Urinary bladder (tissue), 4 donors: ENCODE measurements at places on chromosomes 7 and 10. TPM values are rescaled to one million over a fixed set of nuclear protein-coding genes. Genes with fewer than 3 reads are reported as not detected.

DNA sequence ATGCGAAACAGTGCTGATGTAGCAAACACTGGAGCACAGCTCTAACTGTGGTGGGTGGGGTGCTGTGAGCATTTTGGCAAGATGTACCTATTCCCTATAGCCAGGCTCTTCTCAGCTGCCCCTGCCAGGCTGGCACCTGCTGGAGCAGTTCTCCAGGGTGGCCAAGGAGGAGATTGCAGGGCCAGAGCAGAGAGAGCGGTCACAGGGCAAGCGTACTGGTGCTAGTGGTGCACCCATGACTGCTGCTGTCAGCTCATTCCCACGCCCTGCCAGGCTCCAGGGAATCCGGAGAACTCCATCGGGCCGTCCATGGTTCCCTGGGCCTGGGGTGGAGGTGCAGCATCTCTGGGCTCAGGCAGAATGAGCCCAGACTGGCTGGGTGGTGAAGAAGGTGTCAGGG is 2.1 kb downstream of the COL13A1 start:
- no peak for DNase-seq

- DNase-seq, result no peak
Measured at GRCh38 chr7:85641331-85641730, 454.5 kb upstream of the SEMA3D start.

- no peak for DNase-seq
Measured at GRCh38 chr7:54906963-54907362, 111.9 kb upstream of the EGFR start.

DNA sequence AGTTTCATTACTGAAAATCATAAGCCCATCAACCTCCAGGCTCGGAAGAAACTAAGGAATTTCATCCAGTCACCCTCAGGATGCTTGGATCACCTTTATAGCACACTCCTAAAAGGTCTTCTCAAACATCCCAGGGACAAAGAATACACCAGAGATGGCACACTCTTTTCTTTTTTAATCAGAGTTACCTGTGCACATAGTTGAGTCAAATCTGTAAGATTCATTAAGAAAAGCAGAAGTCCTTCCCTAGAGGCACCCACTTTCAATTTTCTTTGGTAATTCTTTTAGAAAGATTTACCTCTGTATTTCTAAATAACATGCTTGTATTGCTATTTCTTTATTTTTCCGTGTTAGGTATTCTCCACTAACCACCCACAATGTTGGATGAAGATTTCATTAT is 50.6 kb upstream of the IL6 start:
- DNase-seq, result no peak

DNA sequence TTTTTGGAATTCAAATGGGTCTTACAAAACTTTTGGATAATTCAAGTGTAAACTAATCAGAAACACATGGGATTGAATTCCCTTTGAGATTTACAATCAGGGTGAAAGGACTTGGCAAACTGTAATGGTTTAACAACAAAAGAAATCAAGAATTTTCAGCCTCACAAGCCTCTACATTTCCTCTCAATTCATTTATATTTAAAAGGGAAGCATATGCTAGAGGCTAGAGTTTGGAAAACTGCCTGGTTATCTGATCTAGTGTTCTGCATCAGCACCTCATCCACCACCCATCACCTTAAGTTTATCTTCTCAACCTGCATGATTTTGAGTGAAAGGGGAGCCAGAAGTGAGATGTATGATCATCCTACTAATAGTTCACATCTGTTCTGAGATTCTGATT is 120.7 kb downstream of the TES start:
- DNase-seq, result no peak

GRCh38 chr7:131057794-131058070 is 269.9 kb upstream of the MKLN1 start:
- DNase-seq, result no peak

- no peak for DNase-seq
Measured at GRCh38 chr10:91635401-91636400, 2.8 kb upstream of the PPP1R3C start.

- DNase-seq, result no peak
Measured at GRCh38 chr7:90892213-90892612, 296.1 kb downstream of the CDK14 start.

GRCh38 chr7:149500201-149500600 is 2.6 kb upstream of the ZNF746 start:
- DNase-seq, result no peak

GRCh38 chr10:23742807-23743206 is 303.9 kb downstream of the OTUD1 start:
- no peak for DNase-seq

DNA sequence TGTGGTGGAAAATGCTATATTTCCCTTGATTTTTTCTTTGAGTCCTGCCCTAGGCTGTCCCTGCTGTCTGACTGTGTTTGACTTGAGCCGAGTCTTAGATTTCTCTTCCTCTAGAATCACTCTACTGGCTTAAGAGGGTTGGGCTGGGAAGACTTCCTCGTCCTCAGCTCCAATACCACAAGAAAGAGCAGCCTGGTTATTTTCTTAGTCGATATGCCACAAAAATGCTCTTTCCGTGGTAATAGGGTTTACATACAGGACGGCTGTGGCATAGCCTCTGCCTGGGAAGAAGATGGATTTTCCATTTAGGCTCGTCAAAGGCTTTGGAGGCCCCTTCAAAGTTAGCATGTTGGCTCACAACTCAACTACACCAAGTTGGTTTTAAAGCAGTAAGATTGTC is 212.0 kb upstream of the IGFBP3 start:
- DNase-seq, result no peak

- no peak for DNase-seq
Measured at GRCh38 chr7:5497295-5498103, 73.9 kb upstream of the TNRC18 start.

DNA sequence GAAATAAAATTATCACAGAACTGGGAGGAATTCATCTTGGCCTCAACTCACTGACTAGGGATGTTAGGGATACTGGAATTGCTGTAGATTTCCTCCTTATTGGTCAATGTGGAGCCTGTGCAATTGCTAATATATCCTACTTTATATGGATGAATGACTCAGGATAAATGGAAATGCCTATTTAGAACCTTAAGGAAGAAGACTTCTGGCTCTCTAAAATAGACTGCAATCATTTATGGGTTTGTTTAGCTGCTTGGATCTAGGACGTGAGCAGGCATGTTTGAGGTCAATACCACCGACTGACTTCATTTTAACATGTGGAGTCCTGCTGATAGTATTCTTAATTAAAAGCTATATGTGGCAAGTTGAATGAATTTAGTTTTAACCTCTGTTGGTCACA is 1040.1 kb upstream of the LRRN3 start:
- no peak for DNase-seq

DNA sequence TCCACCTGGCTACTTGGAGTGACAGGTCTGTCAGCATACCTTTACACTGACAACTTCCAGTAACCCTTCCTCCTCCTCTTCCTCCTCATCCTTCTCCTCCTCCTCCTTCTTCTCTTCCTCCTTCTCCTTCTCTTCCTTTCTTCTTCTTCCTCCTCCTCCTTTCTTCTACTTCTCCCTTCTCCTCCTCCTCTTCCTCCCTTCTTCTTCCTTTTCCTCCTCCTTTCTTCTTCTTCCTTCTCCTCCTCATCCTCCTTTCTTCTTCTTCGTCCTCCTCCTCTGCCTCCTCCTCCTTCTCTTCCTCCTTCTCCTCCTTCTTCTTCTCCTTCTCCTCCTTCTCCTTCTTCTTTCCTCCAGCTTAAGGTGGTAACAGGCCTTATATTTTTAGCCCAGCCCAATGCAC is 109.3 kb upstream of the PLXDC2 start:
- no peak for DNase-seq

- DNase-seq, result no peak
Measured at GRCh38 chr10:133475425-133475734, 21.6 kb downstream of the SCART1 start.

DNA sequence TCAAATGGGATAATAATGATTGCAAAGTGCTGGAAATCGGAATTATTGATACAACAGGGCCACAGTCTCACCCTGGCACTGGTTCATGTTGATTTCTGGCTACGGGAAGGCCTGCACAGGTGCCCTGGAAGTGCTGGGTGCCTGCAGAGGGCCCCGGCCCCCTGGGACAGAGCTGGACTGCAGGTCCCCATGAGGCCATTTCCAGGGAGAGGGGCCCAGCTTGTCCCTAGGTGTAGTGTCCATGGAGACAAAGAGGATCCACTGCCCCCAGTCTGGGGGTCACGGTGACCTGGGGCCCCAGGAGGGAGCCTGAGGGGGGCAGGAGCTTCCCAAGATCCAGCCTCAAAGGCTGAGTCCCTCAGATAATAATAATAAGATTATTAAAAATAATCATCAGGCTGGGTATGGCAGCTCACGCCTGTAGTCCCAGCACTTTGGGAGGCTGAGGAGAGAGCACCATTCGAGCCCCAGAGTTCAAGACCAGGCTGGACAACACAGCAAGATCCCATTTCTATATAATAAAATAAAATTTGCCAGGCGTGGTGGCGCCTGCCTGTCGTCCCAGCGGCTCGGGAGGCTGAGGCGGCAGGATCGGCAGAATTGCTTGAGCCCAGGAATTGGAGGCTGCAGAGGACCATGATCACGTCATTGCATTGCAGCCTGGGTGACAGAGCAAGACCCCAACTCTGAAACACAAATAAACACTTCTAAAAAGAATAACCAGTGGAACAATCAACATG is 98.1 kb downstream of the MICALL2 start:
- DNase-seq, result no peak

Gene PIK3CG
- 0.82 TPM for polyA plus RNA-seq

Gene KNDC1
- polyA plus RNA-seq, result 0.47 TPM

Gene DENND2A
- polyA plus RNA-seq, result 16.9 TPM

Gene DNAJC30
- 11.4 TPM for polyA plus RNA-seq

Gene ZNF282
- polyA plus RNA-seq, result 20.1 TPM

Gene CCDC172
- not detected for polyA plus RNA-seq

Gene AQP1
- 394 TPM for polyA plus RNA-seq
